ENCODE measurements at places on chromosomes 11 and 22.

DNA sequence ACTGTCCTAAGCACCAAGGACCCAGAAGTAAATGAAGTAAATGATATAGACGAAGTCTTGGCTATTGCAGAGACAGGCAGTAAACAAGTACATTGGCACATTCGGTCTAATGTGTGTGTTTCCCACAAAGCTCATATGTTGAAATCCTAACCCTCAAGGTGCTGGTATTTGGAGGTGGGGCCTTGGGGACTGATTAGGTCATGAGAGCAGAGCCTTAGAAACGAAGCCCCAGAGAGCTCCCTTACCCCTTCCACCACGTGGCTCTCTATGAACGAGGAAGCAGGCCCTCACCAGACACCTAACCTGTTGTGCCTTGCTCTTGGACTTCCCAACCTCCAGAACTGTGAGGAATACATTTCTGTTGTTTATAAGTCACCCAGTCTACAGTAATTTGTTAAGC is 14.9 kb downstream of the CLMP start:
- DNase-seq: no peak

- no peak for DNase-seq
These were observed 5.5 kb downstream of the CHRDL2 start for GRCh38 chr11:74725701-74726100.

- DNase-seq: no peak
These were observed 16.8 kb downstream of the IGF2 start for GRCh38 chr11:2122222-2122906.

GRCh38 chr11:35814720-35815305 is 129.0 kb upstream of the LDLRAD3 start:
- no peak for DNase-seq

DNA sequence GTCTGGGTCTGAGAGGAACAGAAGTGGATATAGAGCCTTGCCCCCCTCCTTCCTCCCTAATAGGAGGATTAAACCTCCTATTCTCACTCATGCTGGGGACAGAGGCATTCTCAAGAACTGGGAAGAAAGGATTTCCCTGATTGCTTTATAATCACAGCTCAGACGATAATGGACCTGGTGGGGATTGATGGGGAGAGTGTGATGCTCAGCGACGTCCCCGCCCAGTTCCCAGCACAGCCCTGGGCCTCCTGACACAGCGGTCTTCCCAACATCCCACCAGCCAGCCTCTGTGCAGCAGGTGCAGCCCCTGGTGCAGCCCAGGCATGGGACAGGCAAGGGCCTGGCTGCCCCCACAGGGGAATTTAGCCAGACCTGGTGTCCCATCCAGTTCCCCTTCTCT is 28.4 kb downstream of the TRIM29 start:
- DNase-seq: no peak

DNA sequence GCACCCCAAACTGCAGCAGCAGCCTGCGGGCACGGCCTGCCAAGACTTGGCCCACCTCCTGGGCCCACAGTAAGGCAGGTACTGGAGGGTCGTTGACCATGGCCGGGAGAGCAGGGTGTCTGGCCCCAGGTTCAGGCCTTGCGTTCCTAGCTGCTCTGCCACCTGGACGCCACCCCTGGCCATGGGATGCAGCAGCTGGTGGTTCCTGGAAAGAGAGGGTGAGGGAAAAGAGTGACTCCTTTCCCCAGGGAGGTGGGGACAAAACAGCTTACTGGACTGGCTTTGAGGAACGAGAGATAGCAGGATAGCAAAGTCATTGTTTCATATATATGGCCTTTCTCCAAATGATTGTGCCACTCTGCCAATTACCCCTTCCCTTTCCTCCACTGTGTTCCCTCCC is 1.8 kb downstream of the BSCL2 start:
- no peak for DNase-seq

DNA sequence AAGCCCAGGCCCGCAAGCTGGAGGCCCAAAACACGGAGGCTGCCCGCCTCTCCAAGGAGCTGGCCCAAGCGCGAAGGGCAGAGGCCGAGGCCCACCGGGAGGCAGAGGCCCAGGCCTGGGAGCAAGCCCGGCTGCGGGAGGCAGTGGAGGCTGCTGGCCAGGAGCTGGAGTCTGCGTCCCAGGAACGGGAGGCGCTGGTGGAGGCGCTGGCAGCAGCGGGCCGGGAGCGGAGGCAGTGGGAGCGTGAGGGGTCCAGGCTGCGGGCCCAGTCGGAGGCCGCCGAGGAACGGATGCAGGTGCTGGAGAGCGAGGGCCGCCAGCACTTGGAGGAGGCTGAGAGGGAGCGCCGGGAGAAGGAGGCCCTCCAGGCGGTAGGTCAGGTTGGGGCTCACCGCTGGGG is 4.8 kb downstream of the CCDC88B start:
- DNase-seq: no peak

DNA sequence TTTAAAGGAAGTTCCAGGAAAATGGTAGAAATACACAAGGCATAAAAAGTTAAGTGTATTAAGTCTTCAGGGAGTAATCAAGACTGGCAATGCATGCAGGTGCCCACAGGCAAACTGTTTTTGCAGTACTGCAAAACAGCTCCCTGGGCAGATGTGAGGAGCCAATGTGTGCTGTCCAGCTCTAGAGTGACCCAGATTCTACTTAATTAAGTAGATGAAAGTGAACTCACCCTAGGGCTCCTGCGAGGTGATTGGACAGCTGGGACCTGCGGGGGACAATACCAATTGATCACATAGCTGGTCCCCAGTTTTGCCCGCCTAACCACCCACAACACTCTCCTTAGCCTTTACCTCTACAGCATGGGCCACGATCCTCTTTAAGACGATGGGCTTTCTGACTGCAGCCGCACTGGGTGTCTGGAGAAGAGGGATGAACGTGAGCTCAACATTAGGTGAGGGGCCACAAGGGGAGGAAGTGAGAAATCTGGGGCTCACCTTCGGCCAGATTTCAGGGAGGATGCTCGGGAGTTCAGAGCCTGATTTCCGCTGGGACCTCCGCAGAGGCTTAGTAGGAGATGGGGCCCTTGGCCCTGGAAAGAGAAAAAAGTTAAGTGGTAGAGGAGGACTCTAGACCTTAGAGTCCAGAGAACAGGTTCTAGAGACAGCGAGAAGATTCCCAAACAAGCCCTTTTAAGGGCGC is 556 bp downstream of the CDCA5 start:
- no peak for DNase-seq

DNA sequence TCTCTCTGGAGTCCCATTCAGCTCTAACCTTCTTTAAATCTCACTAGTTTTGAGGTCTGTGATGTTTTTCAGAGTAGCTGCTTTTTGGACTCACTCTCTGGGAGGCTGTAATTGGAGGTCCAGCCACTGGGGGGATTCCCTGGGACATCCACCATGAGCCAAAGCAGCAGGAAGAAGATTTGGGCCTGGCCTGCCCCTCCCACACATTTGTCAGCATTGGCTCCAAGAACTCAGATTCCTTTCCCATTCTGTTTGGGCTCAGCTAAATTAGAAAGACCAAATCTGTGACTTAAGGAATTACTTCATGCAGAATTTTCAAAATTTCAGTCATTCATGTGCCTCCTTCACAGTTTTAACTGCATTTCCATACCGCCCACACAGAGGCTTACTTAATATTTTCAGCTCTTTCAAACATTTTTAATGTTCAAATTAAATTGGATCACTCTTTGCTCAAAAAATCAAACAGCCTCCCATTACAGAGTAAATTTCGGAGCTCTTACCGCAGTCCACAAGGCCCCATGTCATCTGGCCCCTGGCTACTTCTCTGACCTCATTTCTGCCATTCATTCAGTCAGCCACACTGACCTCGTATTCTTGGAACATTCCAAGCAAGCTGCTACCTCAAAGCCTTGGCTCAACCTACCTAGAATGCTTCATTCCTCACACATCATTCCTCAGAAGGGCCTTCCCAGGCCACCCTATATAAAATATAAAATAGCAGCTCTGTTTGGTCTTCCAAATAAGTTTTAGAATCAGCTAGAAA is 54.5 kb upstream of the RRAS2 start:
- DNase-seq: no peak

- DNase-seq: no peak
These were observed 33.0 kb upstream of the MN1 start for GRCh38 chr22:27834364-27835185.

GRCh38 chr11:45258982-45259530 is 27.1 kb downstream of the SYT13 start:
- no peak for DNase-seq

GRCh38 chr11:76735841-76736240 is 47.3 kb upstream of the TSKU start:
- no peak for DNase-seq

DNA sequence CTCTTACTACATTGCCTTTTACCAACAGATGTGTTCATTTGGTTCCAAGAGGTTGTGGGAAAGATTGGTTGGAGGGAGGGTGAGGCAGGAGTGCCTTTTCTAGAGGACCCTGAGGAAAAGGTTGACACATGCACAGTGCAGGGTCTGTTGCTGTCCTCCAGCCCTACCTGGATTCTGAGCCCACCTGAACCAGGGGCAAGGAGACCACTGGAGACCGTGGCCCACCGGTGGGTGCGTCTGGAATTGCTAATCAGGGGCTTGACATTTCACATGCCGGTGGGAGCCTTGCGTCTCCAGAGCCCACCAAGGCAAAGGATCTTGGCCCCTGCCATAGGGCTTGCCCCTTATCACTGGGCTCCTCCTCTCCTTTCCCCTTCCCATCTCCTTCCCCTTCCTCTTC is 80.4 kb upstream of the ZBED5 start:
- no peak for DNase-seq

DNA sequence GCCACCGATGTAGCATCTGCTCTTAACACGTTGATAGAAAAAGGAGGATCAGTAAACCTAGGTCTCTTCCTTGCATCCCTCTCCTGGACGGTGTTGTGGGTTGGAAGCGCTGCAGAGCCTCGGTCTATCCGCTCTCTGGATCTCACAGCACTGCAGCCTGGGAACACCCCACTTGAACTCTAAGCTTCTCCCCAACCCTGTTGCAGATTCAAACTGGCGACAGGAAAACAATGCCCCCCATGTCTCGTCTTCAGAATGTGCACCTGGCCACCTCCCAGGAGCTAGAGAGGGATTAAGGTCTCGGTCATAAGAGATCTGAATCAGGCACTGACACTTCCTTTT is 454 bp downstream of the TMEM218 start:
- no peak for DNase-seq

All from effector memory CD4-positive, alpha-beta T cell (primary cell).